ENCODE measurements at places on chromosomes 1 and 21.

GRCh38 chr1:6519935-6520671 lies 28.6 kb upstream of the PLEKHG5 start:
- DNase-seq = peak; percentile 88

GRCh38 chr21:35984654-35985361 lies 75.5 kb downstream of the SETD4 start:
- DNase-seq = no peak

- peak; percentile 44 for DNase-seq
These were observed 282.6 kb downstream of the BARHL2 start for GRCh38 chr1:90434460-90434859.

DNA sequence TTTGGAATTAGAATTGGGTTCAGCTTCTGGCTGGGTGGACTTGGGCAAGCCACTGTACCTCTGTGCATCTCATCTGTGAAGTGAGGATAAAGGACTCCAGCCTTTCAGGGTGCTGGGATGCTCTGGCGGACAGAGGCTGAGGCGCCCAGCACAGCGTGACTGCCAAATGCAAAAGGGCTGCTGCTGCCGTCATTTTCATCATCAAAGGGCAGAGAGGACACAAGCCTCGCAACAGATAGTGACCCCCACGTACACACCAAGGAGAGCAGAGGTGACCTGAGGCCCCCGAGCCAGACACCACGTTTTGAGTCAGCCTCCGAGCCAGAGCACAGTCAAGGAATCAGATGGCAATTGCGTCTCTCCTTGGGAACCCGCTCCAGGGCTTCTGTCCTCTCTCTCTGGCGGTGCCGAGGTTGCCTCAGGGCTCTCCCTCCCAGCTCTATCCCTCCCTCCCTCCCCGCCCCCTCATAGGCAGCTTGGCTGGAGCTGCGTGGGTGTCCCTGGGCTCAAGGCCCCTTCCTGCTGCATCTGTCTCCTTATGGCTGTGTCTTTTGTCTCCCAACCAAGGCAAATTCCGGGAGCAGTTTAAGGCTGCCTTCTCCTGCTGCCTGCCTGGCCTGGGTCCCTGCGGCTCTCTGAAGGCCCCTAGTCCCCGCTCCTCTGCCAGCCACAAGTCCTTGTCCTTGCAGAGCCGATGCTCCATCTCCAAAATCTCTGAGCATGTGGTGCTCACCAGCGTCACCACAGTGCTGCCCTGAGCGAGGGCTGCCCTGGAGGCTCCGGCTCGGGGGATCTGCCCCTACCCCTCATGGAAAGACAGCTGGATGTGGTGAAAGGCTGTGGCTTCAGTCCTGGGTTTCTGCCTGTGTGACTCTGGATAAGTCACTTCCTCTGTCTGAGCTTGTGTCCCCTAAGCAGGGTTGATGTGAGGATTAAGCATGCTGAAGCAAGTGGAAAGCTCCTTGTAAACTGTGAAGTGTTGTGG lies 9.0 kb downstream of the HCRTR1 start:
- DNase-seq = peak; percentile 50

GRCh38 chr1:157523774-157524493 lies 28.4 kb downstream of the FCRL5 start:
- no peak for DNase-seq

DNA sequence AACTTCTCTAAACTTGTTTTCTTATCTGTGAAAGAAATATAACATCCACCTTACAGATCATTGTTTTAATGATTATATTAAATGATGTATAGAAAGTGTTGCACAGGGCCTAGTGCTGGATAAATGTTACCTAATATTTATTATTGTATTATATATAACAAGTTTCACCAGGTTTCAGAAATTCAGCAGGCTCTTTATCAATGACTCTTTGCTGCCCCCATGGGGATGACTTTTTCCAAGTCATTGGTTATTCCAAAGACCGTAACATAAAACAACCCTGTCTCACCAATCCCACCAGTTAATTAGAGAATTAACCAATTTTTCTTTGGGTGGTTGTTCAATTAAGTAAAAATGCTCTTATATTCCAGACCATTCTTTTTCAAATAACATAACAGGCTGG lies 7.3 kb upstream of the DEDD start:
- peak; percentile 23 for DNase-seq

DNA sequence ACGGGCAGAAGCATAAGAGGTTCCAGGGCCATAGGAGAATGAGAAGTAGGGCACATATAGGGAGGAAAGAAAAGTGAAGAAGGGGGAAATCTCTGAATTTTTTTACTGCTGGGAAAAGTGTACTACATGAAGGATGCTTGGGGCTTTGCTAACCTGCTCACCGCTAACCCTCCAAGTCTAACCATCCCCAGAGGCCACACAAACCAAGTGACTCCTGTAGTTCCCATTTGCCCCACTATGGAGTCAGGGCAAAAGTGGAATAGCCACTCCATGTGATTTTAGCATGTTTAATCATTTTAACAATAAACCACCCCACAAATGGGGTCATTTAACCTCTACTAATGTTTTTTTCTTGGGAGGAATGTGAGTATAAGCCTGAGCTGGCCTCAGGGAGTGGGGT lies 24.7 kb downstream of the MPZ start:
- DNase-seq = no peak

DNA sequence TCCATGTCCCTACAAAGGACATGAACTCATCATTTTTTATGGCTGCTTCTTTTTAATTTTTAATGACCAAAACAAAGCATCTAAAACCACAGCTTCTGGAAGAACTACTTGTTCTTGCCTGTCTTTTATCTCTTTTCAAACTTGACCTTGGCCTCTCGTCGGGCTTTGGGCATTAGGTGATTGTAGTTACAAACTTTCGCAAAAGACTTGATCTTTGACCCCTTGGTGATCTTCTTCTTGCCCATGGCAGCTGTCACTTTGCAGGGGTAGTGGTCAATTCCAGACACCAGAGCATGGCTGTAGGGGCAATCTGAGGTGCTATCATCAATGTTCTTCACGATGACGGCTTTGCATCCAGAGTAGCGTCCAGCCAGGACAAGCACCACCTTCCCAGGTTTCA lies 67.8 kb downstream of the EPB41 start:
- DNase-seq = no peak

GRCh38 chr1:23103001-23103889 lies 65.4 kb downstream of the LUZP1 start:
- no peak for DNase-seq

GRCh38 chr1:179952186-179952585 lies 2.4 kb upstream of the CEP350 start:
- DNase-seq = no peak

DNA sequence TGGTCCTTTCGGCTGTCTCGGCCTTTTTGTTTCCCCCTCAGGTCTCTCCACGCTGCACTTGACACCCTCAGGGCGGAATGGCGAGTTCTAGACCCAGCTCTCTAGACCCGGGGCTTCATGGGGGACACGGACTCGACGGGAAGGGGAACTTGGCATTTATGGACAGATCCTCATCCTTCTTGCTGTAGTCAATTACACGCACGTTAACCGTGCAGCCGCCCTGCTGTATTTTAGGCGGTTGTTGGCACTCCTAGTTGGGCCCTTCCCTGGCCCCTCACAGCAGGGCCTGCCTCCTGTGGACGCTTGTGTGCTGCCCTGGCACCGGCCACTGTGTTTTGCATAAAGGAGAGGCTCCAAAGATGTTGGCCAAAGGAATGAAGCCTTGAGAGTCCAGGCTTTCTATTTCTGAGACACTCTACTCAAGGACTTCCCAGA lies 558 bp upstream of the BTG3 start:
- no peak for DNase-seq

GRCh38 chr1:193703121-193703520 lies 516.7 kb upstream of the B3GALT2 start:
- DNase-seq = no peak

DNA sequence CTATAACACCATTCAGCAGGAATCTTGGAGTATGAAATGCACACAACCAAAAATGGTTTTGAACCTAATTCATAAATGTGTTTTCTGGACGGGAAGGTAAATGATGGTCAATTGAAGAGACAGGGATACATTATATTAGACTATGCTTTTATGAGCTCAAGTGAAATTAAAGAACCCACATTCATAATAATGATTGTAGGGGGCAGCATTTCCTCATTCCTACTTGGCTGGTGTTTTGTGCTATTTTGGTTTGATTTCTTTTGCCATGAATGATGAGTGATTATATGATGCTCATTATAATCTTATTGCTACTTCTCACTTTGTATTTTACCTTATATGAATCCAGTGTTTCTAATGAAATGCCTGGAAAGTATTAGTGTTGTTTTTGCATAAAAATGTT lies 372 bp downstream of the OR2L3 start:
- DNase-seq = no peak

GRCh38 chr1:211352985-211353515 lies 26.4 kb downstream of the TRAF5 start:
- DNase-seq = peak; percentile 63

DNA sequence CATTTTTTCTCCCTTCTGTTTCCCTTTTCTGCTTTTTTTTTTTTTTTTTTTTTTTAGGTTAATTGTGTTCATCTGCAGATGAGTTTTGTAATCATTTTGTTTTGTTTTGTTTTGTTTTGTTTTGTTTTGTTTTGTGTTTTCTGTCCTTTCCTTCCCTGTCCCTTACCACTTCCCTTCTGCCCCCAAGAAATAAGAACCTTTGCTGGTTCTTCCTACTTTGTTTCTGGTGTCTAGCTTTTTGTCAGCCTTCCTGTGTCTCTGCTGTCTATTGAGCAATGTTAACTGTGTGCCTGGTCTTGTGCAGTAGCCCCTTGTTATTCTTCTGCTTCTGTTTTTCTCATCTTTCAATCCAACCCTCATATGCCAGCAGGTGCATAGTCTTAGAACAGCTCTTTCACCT lies 46.0 kb downstream of the MPZL1 start:
- no peak for DNase-seq

DNA sequence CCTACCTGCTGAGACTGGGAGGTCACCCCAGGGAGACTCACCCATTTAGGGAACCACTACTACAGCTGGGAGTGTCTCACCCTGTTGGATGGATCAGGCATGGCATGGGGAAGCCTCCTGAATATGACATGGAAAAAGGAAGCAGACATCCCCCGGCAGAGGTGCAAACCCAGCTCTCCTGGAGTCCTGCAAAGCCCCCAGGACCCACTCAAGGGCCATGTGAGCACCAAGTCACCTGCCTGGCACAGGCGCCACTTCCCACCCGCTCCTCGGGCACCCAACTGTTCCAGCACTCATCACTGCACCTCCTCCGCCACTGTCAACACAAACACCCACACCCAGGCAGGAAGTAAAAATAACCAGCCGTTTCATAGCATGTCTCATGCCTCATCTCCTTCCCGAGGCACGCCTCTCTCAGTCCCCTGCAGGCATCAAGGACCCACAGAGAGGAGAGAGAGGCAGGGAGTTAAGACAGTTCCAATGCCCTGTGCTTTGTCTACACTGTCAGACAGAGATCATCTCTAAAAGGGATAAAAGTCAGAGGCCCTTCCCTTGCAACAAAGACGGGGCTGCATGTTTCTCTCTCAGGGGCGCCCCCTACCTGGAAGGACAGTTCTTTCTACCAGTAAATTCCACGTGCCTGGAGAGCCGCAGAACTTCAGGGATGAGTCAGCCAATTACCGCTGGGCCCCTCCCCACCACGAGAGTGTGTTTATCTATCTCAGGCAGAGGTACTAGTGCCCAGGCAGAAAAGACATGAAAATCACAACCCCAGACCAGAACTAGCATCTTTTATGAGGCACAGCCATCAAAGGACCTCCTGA lies 150.1 kb upstream of the SOD1 start:
- DNase-seq = peak; percentile 76

DNA sequence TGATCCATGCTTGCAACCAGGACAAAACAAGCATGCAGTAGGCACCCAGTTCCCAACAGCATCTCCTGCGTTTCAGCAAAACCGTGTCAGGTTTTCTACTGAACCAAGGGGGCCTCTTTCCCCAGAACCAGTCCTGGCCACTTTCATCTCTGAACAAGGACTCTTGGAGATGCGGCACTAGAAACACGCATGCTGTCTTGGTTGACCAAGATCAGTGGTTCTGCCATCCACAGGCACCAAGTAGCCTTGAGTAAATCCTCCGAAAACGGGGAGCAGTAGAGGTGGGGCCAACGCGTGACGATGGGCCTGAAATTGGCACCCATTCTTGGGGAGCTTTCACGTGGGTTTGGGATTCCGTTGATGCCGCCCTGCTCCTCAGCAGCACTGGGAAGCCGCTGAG lies 62.5 kb upstream of the AJAP1 start:
- no peak for DNase-seq

- DNase-seq = peak; percentile 35
These were observed 995 bp upstream of the KIF26B start for GRCh38 chr1:245153552-245154428.

- no peak for DNase-seq
These were observed 63.6 kb downstream of the GADD45A start for GRCh38 chr1:67748630-67749029.

- peak; percentile 90 for DNase-seq
These were observed 7.5 kb upstream of the WNT3A start for GRCh38 chr1:227999056-227999930.

DNA sequence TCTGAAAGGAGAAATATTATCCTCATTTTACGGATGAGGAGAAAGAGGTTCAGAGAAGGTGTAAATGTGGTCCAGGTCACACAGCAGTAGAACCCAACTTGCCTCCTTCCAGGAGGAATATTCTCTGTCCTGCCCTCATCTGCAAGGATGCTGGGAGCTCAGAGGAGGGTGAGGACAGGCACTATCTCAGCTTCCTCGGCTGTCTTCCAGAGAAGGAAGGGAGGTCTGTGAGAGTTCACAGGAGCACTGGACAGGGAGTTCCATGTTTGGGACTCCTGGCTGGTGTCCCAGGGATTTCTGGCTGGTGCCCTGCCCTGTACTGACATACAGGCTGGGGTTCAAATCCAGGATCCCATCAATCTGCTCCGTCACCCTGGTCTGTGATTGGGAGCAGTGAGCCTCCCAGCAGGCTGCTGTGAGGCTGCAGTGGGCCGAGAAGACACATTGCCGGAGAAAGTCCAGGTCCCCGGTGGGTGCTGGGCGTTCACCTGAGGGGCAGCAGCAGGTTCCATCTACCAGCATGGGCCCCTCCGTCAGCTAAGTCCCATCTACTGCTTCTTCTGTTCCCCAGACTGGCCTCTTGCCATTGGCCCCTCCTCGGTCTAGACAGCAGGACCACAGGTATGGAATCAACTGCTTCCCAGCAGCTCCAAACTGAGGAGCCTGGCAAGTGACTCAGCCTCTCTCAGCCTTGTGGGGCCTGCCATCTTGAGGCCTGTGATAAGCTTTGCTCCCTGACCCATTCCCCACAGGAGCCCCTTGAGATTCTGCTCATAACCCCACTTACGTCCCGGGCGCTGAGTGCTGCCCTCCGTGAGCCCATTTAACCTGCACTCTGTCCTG lies 8.5 kb upstream of the BSND start:
- no peak for DNase-seq

- no peak for DNase-seq
These were observed 78.5 kb downstream of the GALNT2 start for GRCh38 chr1:230145505-230145899.

DNA sequence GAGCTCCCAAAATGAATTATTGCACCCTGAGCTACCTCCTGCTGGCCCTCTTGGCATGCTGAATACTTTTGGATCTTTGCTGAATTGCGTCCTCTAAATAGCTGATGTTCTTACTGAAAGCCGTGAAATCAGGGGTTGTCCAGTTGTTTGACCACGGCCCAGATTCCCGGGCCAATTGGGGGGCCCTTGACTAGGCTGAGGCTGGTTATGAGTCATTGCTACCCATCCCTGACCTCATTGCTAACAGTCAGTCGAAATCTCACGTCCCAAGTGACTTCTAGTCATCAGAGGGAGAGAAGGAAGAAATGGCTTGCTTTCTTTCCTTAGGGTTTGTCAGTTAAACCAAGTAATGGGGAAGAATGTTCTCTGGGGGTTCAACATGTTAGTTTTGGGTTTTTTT lies 37.4 kb downstream of the SMYD2 start:
- DNase-seq = no peak

Measured in iPS-NIHi11 (cell line).